ENCODE measurements at places on chromosomes 2 and 18.

- no peak for DNase-seq
Observed at GRCh38 chr2:134023854-134024253, 230.0 kb upstream of the MGAT5 start.

DNA sequence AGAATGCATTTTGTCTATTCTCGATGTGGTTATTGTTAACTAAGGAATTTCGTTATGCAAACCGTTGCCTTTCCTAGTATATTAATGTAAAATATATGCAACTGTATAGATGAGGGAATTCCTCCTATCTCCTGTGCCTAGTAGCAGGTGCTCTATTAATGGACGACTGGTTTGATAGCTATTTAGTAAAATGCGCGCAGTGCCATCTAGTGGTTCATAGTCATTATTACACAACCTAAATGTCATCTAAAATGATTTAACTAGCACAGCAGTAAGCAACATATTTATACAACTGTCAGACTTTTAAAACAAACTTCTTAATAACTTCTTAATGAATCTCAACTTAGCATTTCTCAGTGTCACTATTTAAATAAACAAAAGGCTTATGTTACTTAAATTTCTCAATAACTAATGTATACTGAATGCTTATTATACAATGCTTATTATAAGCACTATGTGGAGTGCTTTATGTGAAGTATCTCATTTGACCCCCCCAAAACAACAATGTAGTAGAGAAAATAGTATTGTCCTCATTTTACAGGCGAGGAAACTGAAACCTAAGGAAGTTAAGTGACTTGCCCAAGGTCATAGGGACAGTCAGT lies 77.9 kb downstream of the DTNA start:
- DNase-seq = peak; percentile 48

GRCh38 chr2:182733572-182733971 lies 17.5 kb downstream of the DNAJC10 start:
- DNase-seq = no peak

GRCh38 chr2:196711625-196712024 lies 72.1 kb downstream of the CCDC150 start:
- DNase-seq = no peak

DNA sequence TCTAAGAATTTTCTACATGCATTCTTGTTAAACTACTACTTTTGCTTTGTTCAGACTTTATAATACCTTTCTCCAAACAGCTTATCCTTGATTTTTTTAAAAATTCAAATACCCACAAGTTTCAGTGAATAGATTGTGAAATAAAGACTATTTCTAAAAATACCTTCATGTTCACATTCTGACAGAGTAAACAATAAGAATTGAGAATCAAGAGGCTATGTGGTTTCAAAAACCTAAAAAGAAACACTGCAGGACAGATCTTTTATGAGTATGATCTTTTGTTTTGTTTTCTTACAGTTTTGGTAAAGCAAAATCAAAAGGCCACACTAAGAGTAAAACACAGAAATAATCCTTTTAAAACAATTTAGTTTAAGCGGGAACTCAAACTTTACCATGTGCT lies 21.2 kb downstream of the ALS2 start:
- DNase-seq = no peak

GRCh38 chr2:107927034-107927534 lies 59.2 kb upstream of the SLC5A7 start:
- DNase-seq = no peak

DNA sequence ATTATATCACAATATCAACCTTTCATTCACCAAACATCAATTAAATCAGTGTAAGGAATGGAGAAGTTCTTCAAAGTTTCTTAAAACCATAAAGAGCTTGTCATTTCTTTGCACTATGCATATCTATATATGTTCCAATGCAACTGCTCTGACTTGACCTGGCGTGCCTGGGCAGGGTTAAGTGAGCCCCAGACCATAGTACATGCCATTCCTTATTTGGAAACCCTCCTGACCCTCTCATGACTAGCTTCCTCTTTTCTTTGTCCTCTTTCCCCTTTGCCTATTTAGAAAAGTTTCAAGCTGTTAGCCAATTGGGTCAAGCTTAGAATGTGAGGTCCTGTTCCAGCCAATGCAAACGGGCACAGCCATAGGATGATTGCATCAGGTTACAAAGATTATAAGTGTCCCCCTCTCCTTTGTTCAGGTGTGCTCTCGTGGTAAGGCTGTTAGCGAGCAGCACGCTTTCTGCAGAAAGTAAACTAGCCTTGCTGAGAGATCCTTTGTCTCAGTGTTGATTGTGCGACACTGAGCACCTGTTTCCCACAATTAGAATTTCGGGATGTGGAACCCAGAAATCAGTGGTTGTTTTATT lies 78.2 kb upstream of the UXS1 start:
- no peak for DNase-seq

- no peak for DNase-seq
Observed at GRCh38 chr18:74778191-74778847, 180.6 kb downstream of the ZNF407 start.

DNA sequence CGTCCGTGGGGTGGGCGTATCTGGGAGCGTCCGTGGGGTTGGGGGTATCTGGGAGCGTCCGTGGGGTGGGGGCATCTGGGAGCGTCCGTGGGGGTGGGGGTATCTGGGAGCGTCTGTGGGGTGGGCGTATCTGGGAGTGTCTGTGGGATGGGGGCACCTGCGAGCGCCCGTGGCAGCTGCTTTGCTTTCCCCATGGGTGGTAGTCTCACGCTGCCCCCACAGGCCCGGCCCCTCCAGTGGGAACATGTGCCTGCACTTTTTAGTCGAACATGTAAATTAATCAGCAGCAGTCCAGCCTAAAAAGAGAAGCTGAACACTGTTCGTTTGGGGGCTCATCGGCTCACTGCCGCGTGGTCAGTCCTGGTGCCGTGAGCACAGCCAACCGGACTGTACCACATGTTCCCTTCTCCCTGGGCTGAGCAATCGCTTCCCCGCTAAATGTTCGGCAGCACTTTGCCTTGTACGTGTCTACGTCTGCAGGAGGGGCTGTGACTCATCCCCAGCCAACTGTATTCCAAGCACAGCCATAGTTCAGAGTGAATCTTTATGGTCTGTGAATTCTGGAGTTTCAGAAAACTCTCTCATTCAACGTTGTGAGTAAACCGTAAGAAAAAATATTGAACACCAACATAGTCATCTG lies 271.5 kb downstream of the AGAP1 start:
- DNase-seq = no peak

- DNase-seq = no peak
Observed at GRCh38 chr18:9237981-9238380, 96.6 kb upstream of the TWSG1 start.

- DNase-seq = no peak
Observed at GRCh38 chr2:60092781-60093180, 460.7 kb downstream of the BCL11A start.

DNA sequence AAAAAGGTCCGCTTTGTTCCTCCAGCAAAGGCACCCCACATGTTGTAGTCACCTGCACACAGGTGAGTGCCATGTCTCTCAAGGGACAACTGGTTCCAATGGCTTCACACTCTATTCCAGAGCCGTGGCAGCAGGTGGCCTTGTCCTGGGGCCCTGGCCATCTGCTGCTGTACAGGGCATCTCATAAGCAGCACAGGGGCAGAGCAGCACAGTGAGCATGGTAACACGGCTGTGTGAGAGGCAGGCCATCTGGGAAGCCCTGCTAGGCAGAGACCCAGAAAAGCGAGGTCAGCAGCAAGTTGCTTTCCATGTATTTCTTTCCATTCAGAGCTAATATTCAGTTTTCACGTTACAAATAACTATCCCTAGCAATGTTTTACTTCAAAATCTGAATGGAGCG lies 54.7 kb downstream of the CMPK2 start:
- DNase-seq = no peak

DNA sequence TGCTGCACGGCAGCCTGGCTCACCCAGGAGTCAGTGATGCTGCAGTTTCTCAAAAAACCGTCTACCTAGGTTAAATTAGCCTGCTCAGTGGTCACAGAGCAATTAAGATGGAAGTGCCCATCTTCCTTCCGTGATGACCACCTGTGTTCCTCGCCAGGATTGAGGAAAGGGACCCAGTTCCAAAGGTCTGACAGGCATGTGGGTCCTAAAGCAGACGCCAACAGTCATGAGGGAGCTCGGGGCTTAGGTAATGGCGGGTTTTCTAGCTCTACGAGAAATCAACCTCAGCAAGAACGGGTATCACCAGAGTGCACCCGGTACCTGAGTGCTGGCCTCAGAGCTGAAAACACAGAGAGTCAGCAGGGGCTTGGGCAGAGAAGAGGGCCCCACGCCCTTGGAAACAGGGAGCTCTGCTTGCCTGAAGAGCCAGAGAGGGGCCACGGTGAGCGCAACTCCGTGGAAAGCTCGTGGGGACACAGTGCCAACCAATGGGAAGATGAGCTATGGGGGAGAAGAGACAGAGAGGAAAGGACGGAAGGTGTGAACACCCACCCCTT lies 34.3 kb upstream of the DNMT3A start:
- no peak for DNase-seq

GRCh38 chr2:21267232-21267835 lies 143.6 kb downstream of the TDRD15 start:
- DNase-seq = no peak

DNA sequence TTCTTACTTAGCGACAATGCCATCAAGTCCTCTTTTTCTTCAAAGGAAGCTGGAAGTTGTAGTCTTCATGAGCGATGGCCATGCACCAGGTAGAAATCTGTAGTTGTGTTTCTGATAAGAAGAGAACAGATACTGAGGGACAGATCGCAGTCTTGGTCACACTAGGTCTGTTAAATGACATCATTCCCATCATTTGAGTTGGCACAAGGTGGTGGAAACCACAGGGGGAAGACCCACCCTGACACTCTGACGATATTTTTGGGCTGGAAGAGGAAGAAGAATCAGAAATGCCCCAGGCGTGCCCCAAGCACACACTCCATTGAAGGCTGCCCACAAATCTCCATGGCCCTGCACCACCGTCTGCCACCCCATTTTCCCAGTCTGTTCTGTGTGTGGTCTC lies 89.0 kb upstream of the BOD1L2 start:
- no peak for DNase-seq

GRCh38 chr18:48006415-48007175 lies 76.1 kb upstream of the SMAD2 start:
- peak; percentile 80 for DNase-seq

DNA sequence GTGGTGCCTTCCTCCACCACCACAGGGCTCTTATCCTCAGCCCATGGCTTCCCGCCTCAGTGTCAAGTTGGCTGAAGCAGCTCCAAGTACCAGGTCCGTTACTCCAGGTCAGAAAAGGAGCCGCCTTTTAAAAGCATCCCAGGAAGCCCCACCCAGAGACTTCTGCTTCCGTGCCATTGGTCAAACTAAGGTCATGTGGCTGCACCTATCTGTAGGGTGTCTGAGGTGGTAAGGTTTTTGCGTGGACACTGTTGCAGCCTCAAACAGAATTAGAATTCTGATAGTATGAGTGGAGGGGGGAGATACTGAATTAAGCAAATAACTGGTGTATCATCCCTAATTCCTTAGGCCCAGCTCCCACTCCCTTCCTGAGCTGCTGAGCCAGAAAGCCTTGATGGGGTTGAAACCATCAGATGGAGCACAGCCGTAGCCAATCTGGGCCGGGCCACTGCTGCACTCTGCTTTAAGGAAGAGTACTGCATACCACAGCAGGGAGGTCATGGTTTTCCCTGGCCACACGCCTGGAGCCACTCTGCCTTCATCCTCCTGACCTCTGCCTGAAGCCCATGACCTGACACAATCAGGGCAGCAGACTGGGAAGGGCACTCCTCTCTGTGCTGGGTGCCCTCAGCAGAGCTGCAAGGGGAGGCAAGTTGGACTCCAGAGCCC lies 8.4 kb downstream of the TMEM247 start:
- DNase-seq = no peak

- no peak for DNase-seq
Observed at GRCh38 chr2:181354626-181355025, 102.6 kb upstream of the ITGA4 start.

DNA sequence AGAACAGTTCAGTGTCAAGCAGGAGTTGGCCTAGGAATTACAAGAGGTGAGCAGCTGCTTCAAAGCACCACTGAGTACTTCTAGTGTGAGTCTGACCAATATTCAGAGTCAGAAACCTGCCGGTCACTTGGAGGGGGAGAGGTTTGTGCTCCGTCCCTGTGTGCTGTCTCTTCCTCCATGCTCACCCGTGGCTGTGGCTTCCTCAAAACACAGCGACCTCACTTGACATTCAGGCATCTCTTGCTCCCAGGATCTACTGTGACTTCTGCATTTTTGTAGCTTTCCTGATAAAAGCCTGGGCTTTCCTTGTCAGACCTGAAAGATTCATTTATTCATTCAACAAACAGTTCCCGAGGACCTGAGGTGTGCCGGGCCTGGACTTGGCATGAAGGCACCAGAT lies 32.9 kb downstream of the TPRKB start:
- DNase-seq = no peak

DNA sequence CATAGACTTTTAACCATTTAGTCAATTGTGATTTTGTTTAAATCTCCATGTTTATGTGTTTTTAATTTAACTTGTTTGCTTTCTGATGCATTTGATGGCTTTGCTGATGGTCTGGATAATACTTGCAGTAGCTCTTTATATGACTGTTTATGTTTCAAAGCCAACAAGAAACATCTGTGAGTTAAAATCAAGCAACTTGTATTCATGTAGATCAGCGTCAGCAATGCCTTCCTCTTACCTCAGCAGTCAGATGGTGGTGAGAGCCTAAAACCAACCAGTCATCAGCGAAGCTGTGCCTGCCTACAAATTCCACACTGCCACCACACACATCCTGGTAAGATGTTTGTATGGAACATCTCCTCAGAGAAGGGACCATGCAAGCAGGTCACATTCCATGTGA lies 231.9 kb downstream of the PTGR3 start:
- DNase-seq = no peak

GRCh38 chr2:230688490-230688889 lies 24.2 kb upstream of the CAB39 start:
- DNase-seq = peak; percentile 42

DNA sequence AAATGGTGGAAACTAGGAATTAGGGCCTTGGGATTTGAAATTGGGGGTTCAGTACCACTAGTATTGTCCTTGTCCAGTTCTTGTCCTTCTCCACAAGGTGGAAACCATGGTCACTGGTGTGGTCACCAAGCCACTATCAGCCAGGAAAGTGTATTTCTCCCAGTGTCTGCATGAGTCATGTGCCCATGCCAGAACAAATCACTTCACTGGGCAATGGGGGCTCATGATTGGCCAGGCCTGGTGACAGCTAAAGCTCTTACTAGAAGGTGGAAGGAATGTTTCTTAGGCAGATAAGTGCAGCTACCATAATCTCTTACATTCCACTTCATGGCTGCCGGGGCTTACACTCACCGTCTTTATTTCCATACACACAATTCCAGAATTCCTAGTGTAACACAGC lies 124.8 kb upstream of the TACR1 start:
- no peak for DNase-seq

DNA sequence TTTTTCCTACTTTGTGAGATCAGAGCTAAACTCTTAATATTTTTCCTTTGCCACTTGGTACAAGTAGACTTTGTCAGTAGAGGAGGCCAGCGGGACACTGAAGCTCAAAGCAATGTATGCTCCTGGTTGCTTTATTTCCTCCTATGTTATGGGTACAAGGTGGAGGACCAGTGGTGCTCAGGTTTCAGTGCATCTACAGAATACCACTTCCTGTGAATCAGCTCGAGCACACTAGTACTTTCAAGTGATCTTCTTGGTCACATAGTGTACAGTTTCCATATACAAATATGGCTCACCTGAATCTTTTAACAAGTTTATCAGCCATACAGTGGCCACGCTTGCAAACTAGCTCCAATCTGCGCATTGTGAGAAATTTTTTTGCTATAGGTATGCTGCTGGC lies 1674.8 kb upstream of the TMEFF2 start:
- DNase-seq = no peak

Data from SK-N-MC (cell line).